NCI-H1417 (cell line): ENCODE measurements at places on chromosomes 2 and 18.

- DNase-seq: peak; percentile 84
These were observed 239.0 kb downstream of the PHLPP1 start for GRCh38 chr18:62954366-62954765.

- no peak for DNase-seq
These were observed 276.9 kb upstream of the ERBB4 start for GRCh38 chr2:212815453-212815852.

- DNase-seq: no peak
These were observed 1368.0 kb upstream of the LRRTM1 start for GRCh38 chr2:81672516-81672915.

DNA sequence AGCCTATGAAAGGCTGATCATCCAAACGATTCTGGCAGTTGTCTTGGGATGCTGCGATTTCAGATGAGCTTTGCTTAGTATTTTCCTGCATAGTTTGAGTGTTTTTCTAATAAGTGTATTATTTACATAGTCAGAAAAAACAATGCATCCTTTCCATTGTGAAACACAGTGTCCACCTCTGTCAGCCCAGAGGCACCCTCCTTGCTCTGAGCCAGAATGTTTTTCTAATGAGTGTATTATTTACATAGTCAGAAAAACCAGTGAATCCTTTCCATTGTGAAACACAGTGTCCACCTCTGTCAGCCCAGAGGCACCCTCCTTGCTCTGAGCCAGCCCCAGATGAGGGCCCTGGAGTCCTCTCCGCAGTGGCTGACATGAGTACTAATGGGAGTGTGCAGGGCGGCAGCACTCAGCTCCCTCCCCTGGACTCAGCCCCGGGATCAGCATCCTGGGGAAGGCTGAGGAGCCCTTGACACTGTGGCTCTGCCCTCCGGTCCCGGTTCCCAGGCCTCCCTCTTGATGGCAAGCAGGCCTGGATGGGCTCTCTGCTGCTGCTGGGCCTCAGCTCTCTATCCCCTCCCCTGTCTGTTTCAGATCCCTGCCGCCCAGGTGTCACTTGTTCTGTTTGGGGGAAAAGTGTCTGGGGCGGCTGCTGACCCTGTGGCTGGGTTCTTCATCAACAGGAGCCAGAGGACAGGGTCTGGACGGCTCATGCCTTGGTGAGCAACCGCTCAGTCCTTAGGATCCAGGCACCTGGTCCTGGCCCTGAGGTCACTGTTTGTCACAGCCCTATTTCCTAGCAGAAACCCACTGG, 5.9 kb downstream of the MFSD2B start:
- DNase-seq: no peak

DNA sequence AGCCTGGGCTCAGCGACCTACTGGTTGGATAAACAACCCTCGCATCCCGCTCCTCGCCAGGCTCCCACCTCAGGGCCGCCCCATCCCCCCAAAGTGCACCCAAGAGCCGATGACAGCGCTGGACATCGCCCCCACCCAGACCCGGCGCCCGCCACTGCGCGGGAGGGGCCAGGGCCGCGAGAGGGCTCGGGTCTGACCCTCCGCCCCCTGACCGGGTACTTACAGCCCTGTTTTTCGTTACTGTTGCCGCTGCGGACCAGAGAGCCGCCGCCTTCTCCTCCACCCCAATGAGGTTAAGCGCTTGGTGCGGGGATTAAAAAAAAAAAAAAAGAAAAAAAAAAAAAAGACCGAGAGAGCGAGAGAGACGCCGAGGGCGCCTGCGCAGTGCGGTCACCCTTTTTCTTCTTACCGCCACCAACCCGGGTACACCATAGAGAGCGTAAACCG, at the start of gene CLASP1:
Gene CLASP1, minus strand, starts transcription at position 314 of the 447 bp plus-strand sequence. CDS start 43,567 bp downstream, outside the sequence.
- DNase-seq: no peak

- no peak for DNase-seq
These were observed 167.8 kb upstream of the APCDD1 start for GRCh38 chr18:10286580-10287150.
